ENCODE measurements at places on chromosomes 6 and 20. TPM values are rescaled to one million over a fixed set of nuclear protein-coding genes. Genes with fewer than 3 reads are reported as not detected.

- no peak for DNase-seq
Measured at GRCh38 chr6:161418463-161418945, 144.6 kb upstream of the AGPAT4 start.

The NKX2-2 gene
- not detected for total RNA-seq

- no peak for DNase-seq
Measured at GRCh38 chr6:10237298-10238038, 177.4 kb downstream of the TFAP2A start.

The TRIM39 gene
- 8.3 TPM for total RNA-seq

DNA sequence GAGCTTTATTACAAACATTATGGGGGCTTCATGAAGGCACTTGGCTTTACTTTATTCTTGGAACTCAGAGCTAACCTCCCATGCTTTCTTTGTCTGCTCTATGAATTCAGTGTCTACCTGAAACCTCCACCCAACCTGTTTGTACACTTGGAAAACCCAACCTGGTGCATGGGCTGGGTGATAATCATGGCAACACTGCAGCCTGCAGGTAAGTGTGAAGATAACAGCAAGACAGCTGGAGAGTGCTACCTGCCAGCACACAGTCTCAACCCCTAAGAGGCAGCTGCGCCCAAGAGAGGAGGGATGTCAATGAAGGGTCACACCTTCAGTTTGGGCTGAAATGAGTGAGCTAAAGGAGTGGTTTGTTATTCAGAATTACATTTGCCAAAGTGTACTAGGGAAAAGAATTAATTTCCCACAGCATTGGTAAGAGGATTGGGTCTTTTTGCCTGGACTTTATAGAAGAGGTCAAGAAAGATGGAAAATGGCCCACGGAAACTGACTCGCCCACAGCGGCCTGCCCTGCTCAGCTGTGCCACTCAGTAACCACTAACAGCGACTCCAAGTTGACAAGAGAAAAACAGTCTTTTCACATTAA lies 24.4 kb downstream of the FOXQ1 start:
- DNase-seq: no peak

DNA sequence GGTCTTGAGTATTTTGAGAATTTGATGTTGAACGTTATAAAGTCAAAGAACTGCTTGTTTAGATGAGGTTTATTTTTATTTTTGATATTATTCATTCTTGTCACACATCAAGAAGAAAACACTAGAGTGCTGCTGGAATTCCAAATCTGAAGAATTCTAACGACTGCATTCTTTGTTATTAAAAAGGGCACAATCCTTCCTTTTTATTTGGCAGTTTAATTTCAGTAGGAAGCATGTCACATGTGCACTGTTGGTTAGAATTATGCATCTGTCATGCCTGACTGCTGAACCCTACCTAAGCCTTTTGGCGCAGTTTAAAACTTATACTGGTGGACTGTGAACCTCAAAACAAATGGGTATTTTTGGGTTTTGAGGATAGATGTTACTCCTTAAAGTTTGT lies 4.0 kb downstream of the ID4 start:
- no peak for DNase-seq

The GFOD1 gene
- 38.8 TPM for total RNA-seq

DNA sequence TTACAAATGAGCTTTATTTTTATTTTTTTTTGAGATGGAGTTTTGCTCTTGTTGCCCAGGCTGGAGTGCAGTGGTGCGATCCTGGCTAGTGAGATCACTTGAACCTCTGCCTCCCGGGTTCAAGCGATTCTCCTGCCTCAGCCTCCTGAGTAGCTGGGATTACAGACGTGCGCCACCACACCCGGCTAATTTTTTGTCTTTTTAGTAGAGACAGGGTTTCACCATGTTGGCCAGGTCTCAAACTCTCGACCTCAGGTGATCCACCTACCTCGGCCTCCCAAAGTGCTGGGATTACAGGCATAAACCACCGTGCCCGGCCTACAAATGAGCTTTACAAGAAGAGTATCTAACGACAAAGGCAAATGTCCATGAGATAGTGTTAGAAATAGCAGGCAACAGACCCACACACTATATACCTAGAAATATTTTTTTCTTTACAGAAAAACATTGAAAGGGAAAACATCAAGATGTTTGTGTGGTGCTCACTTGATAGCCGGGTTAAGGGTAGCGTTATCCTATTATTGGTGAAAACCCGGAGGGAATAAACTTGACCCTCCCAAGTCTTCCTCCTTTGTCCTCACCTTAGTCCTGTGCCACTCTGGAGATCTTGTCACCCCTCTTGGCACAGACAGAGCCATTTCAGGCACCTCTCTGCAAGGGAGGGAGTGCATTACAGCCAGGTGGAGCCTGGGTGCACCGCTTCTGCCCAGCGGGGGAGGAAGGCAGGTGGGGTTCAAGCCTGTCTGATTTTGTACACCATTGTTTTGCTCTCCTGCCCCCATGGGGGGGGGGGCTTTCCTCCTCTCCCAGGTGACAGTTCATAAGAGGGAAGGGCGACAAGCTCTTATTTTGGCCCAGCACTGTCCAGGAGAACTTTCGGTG lies 21.0 kb upstream of the AVP start:
- DNase-seq: no peak

GRCh38 chr20:35055445-35056276 lies 36.9 kb downstream of the TRPC4AP start:
- DNase-seq: no peak

- no peak for DNase-seq
Measured at GRCh38 chr6:19772891-19773290, 64.3 kb upstream of the ID4 start.

The MARCKS gene
- total RNA-seq: 28.4 TPM

The GSTA3 gene
- not detected for total RNA-seq

DNA sequence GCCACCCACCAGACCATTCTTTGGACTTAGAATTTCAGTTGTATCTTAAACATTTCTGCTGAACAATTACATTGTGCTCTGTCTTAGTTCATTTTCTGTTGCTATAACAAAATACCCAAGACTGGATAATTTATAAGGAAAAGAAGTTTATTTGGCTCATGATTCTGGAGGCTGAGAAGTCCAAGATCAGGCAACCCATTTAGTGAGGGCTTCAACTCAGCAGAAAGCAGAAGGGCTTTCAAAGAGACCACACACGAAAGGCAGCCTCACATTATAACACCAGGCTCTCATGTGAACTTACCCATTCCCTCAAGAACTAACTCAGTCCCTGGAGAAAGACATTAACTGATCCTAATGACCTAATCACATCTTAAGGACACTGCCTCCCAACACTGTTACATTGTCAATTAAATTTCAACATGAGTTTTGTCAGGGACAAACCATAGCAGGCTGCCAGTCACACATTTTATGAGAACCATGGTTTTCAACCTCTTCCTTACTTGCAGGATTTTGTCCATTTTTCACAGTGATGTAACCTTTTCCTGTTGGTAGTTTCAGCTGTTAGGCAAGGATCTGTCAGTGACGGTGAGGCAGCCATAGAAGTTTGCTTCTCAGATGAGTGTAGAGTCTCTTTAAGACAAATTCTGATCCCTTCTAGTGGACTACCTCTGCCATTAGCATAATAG lies 399.6 kb upstream of the SOX4 start:
- no peak for DNase-seq

The VSX1 gene
- 0.14 TPM for total RNA-seq

- DNase-seq: no peak
Measured at GRCh38 chr6:168765752-168766151, 324.8 kb downstream of the SMOC2 start.

The ALDH5A1 gene
- total RNA-seq: 25.1 TPM

The LTB gene
- 1.6 TPM for total RNA-seq

GRCh38 chr20:23298155-23298554 lies 52.4 kb upstream of the NXT1 start:
- no peak for DNase-seq

- no peak for DNase-seq
Measured at GRCh38 chr6:54441687-54442248, 133.5 kb downstream of the TINAG start.

DNA sequence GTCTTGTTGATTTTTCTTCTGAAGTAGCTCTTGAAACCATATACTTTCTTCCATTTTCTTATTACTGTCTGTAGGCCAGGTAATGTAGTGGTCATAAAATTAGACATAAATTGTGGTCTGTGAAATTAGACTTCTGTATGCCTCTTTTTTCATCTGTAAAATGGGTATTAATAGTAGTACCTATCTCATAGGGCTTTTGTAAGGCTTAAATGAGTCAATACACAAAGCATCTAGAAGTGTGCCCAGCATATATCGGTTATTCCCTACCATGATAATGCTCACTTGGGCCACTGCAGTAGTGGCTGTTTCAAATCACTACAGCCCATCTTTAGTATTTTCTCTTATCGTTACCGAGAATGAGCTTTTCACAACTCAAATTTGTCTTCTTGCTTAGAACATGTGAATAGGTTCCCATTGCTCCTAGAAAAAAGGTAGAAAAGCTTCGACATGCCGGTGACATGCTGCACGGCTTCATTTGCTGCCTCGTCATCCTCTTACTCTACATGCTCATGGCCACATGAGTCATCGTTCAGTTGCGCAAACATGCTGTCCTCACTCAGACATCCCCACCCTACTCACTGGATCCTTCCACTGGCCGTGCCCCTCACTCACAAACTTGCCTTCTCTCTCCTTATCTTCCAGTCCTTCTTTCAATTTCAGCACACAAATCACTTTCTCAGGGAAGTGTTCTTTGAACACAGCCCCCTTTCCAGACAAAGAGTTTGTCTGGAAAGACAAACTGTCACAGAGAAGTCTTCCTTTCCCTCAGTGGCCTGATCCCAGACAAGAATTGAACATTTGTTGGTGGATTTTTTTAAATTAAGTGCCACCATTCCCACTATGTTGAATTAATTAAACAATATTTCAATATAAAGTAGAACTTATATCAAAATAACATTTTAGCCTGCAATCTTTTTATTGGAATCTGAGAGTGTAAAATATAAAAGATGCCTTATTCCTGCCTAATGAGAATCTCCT lies 32.2 kb upstream of the ERVFRD-1 start:
- DNase-seq: peak; percentile 87

GRCh38 chr6:11434565-11435326 lies 102.8 kb upstream of the TMEM170B start:
- no peak for DNase-seq

GRCh38 chr20:38472513-38473366 lies at the start of gene RALGAPB:
Gene RALGAPB, plus strand, starts transcription at chr20:38472843. Its CDS starts 15,590 bp downstream, at chr20:38488433.
- peak; percentile 100 for DNase-seq

DNA sequence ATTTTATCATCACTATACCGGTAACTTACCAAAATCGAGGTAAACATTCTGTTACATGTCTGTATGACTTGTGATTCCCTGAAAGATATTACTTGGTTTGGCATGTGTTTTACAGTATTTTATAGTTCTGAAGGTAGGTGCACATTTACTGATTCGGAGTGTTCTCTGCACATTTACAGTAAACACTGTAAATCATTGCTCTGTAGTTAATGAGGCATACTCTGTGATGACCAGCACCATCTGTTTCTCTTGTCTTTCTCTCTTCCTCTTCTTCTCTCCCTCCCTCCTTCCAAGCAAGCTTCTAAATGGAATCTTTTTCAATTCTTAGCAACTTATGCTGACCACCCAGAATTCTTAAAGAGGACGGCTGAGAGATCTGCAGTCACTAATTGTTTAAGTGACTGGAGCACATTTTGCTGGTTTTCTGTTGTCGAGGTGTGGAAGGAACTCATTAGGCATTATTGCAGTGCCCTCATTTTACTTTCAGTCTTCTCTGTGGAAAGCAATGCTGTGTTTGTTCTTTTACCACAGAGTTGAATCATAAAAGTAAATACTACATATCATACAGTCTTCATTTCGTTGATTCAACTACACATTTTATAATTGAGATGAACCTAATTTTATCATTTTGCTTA lies 126.5 kb downstream of the UTRN start:
- DNase-seq: no peak

DNA sequence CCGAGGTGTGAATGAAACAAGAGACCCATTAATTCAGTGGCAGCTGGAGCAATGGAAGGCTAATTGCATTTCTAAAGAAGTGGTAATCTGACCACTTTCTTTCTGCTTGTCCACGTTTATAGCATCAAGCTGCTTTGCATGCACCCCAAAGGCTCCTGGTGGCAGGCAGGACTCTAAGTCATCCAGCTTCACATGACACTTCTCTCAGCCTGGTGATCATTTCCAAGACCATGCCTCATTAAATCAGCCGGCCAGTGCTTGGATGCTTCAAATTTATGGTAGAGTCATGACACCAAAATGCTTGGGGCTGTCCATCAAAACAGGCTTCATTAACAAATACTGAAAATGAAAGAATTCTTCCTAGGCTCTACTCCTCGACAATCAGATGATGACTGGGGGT lies 614.9 kb downstream of the DOK5 start:
- DNase-seq: no peak

GRCh38 chr6:167275001-167275400 lies 16.1 kb upstream of the UNC93A start:
- no peak for DNase-seq

DNA sequence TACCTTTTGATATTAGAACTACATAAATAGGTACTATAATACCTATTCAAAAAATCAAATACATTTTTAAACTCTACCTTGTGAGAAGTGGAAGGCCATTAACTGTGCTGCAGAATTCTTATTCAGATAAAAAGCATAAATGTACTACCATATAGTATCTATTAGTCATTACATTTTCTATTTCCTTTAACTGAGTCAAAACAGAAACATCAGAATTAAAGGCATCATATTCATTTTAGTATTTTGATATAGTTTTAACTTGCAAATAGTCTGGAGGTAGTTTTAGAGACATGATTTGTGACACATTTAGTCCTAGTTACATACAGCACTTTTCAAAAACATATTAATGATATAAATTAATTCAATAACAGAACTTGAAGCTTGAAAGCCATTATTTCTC lies 39.9 kb upstream of the TAB2 start:
- DNase-seq: no peak

The LY86 gene
- total RNA-seq: 1.1 TPM

GRCh38 chr6:110828396-110828795 lies 13.1 kb upstream of the CDK19 start:
- no peak for DNase-seq

The CDH4 gene
- 0.08 TPM for total RNA-seq

DNA sequence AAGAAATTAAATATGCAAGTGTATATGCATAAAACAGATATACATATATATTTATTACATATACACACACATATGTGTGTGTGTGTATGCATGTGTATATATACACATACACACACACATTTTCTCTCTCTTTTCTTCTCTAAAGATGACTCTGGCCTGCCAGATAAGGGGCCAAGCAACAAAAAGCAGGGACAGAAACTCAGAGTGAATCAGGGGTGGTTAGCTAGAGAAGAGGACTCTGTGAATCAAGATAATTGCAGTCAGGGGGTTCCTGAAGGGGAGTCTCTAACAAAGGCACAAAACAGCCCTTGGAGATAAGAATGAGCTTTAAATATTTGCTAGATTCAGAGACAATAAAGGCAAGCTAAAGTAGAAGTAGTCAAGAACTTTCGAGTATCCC lies 650.5 kb downstream of the UTRN start:
- DNase-seq: no peak

DNA sequence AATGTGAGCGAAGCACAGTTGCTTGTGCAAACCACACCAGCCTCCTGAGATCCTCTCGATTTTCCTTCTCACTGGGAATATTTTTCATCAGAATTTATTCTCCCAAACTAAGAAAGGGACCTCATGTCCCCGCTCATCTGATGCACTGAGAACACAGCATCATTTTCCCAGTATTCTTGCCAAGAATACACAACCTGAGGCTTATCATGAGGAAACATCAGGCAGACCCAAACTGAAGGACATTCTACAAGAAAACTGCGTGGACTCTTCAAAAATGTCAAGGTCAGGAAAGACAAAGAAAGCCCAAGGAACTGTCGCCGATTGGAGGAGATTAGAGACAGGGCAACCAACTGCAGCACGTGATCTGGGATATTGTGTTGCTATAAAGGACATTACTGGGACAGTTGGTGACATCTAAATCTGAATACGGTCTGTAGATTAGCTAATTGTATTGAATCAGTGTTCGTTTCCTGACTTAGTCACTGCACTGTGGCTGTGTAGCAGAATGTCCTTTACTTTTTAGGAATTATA lies 72.3 kb downstream of the SNX5 start:
- no peak for DNase-seq
